Left forelimb (tissue), 1 donor: ENCODE measurements at places on chromosomes 5 and 9.

DNA sequence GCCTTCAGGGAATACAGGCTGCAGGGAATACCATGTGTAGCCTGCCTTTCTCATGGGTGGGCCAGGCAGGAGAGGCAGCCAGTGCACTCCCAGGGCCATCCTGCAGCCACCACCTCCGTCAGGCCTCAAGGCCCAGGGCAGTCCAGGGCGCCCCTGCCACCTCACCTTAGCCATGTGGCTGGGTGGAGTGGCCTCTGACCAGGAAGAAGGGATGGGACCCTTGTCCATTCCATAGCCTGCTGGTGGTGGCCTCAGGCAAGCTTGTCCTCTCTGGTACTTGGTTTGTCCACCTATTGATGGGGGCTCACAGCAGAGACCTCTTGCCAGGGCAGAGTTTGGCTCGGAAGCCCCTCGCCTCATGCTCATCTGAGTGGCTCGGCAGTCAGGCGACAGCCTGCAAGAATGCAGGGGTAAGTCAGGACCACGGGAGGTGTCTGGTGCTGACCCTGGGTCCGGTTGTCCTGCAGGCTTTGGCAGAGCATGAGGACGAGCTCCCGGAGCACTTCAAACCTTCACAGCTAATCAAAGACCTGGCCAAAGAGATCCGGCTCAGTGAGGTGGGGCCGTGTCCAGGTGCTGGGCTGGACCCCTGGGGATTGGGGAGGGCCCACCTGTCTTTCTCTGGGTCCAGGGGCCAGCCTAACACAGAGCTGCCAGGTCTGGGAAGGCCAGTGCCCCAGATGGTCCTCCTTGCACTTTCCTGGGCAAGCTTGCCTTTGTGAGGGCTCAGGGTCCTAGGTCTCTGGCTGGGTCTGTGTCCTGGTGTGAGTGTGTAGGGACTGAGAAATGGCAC, 82.9 kb downstream of the PHF2 start:
- DNase-seq: peak; percentile 58

- no peak for DNase-seq
These were observed 1.3 kb upstream of the GNAQ start for GRCh38 chr9:78032730-78033457.

DNA sequence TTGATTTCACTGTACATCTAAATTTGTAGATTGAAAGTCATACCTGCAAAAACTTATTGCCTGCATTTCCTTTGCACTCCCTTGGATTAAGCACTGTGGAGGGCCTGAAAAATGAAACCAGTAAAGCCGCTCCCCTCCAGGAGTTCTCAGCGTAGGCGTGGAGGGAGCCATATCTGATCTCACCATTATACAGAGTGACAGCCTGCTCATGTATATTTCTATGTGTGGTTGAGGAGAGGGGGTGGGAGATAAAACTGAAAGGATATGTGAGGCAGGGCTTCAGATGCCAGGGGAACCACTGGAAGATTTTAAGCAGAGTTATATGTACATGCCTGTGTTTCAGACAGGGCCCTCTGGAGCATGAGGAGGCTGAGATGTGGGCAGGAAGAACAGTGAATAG, 303.0 kb downstream of the MSX2 start:
- DNase-seq: no peak

DNA sequence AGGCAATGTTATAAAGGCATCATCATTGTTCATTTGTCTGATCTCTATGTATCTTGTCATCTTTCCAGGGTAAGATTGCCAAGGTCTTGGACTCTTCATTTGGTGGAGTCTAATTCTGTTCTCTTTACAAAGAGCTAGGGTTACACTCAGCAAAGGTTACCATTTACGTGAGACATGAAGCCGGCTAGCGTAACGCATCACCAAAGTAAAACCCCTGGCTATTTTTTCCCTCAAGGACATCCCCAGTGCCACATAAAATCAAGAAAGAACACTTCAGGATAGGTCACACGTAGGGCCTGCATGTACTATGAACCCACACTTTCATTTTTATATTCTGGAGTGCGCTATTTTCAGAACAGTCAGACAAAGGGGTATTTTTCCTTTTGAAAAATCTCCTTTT, 20.0 kb upstream of the MYOT start:
- no peak for DNase-seq

DNA sequence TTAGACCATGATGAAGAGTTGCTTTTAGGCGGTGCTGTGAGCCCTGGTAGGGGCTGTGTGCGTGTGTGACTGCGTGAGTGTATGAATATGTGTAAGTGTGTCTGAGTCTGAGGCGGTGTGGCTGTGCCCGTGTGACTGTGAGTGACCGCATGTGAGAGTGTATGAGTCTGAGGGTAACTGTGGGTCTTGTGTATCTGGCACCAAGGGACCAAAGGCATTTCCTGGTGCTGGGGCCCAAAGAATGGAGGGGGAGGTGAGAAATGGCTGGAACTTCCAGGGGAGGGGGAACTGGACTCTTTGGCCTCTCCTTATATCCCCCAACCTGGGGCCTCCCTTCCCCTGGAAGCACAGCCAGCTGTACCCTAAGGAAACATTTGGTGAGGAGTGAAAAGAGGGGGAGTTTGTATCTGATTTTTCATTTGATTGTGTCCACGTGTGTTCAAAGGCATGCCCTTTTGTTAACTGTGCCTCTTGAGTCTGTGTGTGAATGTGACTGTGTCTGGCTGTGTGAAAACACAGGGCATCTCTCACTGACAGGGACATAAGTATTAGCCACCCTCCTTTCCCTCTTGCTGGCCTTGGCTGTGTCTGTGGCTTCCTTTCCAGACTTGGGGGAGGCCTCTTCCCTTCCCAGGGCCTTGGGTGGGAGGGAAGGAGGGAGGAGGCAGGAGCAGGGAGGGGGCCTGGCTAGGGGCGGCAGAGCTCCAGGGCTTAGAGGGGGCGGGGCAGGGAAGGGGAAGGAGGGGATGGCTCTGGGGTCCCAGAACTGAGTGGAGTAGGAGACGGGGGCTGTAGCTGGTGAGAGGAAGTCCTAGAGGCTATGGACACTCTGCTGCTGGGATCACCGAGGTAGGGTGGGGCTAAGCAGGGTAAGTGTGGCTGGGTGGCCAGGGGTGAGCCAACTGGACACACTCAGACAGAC, 1.4 kb downstream of the IL11RA start:
- DNase-seq: peak; percentile 87

DNA sequence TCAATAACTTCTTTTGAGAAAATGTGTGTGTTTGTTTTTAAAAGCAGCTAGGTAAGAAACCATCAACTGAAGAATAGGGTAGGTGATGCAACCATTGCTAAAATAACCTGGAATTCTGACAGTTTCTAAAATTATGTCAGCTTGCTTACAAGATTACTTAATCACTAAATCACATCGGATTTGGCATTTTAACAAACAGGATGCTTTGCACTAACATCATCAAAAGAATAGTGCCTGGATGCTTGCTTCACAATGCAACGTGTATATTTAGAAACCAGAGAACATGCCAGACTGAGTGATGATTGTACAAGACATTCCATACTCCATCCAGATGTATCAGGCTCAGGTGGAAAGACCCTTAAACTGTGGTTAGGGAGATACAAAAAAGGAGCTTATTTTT, 43.9 kb downstream of the PAM start:
- DNase-seq: no peak

DNA sequence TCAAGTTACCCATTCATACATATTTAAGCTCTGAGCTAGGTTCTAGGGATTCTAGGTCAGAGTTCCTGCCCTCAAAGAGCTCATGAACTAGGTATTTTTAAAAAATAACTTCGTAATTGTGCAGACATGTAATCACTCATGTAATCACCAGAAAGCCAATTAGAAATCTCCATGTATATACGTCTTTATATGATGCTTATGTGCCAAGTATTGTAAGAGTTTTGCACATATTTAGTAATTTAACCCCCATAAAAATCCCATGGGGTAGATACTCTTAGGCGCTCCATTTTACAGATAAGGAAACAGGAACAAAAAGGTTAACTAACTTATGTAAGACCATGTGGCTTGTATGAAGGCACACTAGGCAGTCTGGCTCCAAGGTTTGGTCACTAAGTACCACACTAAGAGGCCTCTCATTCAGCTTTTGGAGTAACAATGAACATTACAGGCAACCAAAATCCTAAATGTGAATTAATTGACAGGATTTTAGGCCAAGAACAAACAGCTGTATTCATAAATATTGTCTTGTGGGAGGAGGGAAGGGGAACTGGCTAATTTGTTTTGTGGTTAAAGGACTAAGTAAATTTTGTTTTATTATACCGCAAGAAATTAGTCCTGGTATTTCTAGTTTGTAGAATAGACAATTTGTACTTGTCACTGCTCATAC, 1.7 kb upstream of the OTULINL start:
- DNase-seq: no peak

GRCh38 chr9:73154722-73155121, 3.1 kb downstream of the ANXA1 start:
- no peak for DNase-seq

DNA sequence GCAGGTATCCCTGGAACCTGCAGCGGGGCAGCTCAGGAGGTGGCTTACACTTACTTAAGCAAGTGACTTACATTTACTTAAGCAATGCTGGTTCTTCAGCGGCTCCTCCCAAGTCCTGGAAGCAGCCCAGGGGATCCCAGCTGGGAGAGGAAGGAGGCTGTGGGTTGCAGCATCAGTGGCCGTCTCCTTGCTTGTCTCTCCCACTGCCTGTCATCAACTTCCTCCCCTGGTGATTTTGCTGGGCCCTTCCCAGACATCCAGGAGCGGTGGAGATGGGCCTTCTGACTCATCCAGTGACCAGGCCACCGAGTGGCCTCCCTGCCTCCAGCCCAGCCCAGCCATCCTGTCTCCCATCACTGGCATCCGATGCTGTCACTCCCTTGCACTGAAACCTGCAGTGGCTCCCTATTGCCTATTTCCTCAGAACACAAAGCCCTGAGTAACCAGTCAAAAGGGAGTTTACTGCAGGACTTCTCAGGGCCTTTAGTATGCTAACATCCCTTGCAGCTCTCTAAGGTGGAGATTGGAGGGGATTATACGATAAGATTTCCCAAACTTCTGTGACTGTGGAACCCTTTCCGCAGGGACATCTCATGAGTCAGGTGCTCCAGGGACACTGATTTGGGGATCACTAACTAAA, 155.9 kb upstream of the PHYKPL start:
- DNase-seq: peak; percentile 70

- no peak for DNase-seq
These were observed 29.2 kb upstream of the PANK3 start for GRCh38 chr5:168608386-168608785.

DNA sequence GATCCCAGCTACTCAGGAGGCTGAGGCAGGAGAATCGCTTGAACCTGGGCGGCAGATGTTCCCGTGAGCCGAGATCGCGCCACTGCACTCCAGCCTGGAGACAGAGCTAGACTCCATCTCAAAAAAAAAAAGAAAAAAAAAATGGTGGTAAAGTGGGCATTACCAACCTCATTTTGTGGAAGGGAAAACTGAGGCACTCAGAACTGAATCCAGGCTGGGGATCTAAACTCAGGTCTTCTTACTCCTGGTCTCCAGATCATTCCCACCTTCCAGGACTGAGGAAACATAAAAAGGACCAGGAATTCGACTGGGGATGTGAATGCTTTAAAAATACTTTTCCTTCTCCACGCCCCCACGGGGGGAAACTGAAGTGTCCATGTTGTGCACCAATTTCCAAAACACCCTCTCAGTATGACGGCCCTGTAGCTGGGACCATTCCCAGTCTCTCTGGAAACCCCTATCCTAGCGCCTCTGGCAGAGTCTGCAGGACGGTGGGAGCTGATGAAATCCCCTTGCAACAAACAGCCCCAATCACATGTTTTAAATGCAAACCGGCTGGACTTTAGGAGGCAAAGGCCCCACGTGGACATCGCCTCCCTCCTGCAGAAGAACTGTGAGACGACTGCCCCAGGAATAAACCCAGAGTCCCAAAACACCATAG, 8.9 kb upstream of the AKNA start:
- no peak for DNase-seq

DNA sequence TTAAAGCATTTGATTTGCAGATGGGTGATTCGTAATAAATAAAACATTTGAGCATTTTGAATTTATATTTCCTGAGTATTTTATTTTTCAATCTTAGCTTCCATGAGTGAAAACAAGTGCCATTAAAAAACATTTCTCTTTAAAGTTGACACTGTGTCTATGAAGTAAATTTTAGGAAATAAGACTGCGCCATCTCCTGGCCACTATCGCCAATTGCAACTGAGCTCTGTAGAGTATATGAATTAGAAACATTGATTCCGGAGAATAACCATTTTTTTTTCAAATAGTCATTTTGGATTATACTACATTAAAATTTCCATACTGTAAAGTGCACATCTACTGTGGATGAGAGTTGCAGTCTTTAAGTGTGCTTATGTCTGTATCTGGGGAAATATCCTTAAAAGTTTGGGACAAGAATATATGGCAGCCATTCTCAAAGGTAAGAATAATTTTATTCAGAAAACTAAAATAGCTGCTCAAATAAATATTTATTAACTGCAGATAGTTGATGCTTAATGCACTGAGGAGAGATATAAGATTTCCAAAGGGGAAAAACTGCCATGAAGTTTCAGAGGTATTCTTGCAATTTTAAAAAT, 5.9 kb downstream of the DMRTA1 start:
- DNase-seq: no peak

- DNase-seq: no peak
These were observed 7.2 kb upstream of the ARRDC3 start for GRCh38 chr5:91390268-91390667.

GRCh38 chr9:132207839-132208615, 46.2 kb downstream of the NTNG2 start:
- no peak for DNase-seq

DNA sequence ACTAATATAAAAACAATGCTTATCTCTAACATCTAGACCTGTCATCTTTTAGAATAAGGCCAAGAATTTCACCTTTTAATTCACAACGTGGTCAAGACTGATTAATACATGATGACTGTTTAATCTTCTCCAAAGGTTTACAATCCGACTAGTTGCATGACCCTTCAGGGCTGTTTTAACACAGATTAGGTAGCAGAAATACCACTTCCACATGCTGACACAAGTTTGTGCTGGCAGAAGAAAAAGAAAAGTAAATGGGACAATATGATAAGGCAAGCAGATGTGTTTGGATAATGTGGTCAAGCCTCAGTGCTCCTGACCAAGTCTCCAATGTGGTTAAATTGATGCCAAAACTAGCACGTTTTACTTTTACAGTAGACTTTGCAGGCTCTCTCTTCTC, 31.1 kb downstream of the SEMA6A start:
- DNase-seq: no peak

- no peak for DNase-seq
These were observed 9.9 kb downstream of the SLC25A25 start for GRCh38 chr9:128077847-128078503.

DNA sequence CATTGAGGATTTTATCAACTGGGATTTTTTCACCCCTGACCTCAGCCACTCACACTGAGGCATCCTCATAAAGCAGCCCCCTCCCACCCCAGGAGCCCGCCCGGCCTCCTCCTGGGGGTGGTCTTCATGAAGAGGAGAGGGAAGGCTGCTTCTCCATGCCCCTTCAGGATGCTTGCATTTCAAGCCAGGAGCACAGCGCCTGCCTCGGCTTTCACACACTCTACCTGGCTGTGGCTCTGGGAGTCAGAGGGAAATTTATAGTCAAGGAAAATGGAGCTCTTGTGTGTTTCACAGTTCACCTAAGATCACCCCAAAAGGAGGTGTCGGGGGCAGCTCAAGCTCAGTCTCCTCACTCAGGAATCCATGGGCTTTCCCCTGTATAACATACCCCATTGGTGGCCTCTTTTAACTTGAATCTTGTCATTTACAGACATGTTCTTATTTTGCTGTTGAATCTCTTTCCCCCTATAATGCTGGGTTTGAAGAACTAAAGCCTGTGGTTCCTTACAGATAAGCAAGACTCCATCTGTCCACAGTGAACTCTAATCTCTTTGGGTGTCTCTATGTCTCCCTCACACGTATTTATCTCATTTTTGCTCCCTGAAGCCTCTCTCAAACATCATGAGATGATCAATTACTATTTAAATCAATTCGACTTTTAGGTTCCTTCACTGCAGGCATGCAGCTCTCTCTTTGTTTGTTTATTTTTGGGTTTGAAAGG, 22.6 kb upstream of the IQGAP2 start:
- DNase-seq: no peak
